ENCODE measurements at places on chromosomes 1 and 21. TPM values are rescaled to one million over a fixed set of nuclear protein-coding genes. Genes with fewer than 3 reads are reported as not detected.

GOLPH3L gene
- total RNA-seq: 4.4 TPM

CASQ1 gene
- 0.71 TPM for total RNA-seq

GRCh38 chr1:80639777-80640533 lies 1160.8 kb upstream of the ADGRL2 start:
- DNase-seq: no peak

- DNase-seq: no peak
These were observed 206.8 kb upstream of the TMEM51 start for GRCh38 chr1:14946684-14947238.

DNA sequence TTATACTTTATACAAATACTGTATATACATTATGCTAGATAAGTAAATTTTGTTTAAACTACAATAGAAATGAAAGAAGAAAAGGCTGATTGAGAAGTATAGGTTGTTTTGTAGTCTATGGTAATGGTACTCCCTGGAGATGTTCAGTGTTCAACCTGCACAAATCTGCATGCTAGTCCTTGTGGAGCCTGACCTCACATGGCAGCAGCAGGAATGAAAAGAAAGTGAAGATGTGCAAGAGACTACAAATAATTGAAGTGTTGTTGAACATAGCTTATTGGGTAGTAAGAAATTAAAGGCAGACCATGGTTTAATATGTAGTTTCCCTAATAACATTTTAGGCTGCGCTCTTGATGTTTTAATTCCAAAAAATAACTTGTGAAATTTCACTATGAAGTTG lies 201.2 kb downstream of the TGFB2 start:
- no peak for DNase-seq

DNA sequence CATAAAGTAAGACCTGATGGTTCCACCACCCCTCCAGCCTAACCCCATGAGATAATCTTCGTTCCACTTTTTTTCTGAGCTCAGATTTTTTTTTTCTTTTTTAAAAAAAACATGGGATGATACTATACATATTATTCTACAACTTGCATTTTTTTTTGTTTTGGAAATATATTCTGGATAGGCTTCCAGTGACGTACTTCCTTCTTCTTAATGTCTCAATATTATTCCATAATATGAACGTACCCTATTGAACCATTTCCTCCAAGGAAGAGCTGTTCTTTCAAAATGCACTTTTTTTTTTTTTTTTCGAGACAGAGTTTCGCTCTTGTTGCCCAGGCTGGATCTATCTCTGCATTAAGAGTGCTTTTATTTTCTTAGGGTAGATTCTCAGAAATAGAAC lies 1.5 kb downstream of the EDEM3 start:
- DNase-seq: no peak

- no peak for DNase-seq
These were observed 45.7 kb downstream of the PCNT start for GRCh38 chr21:46369520-46370235.

Measured in G401 (cell line).